Hypothalamus (tissue), 51 donors: ENCODE measurements at places on chromosomes 3 and 15.
A peak's percentile ranks its signal among the peaks of the same experiment; 100 is the strongest.

DNA sequence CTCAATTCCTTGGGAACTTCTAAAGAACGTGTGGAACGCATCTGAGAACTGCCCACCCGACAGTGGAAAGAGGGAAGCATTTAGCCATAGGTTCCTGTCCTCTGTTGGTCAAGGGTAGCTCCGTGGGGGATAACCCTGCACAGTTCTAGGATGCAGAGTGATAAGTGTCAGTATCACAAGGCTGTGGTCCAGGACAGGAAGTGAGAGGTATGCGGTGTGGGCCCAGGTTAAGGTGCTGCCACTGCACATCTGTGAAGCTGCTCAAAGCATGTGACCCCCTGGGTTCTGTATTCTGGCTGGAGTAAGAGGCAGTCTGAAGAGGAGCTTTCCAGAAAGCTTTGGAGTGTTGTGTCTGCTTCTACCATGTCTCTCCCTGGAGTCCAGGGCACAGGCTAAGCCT lies 51.7 kb upstream of the HES1 start:
- no peak for DNase-seq

- DNase-seq: no peak
Observed at GRCh38 chr3:49238274-49239127, 38.5 kb downstream of the C3orf62 start.

DNA sequence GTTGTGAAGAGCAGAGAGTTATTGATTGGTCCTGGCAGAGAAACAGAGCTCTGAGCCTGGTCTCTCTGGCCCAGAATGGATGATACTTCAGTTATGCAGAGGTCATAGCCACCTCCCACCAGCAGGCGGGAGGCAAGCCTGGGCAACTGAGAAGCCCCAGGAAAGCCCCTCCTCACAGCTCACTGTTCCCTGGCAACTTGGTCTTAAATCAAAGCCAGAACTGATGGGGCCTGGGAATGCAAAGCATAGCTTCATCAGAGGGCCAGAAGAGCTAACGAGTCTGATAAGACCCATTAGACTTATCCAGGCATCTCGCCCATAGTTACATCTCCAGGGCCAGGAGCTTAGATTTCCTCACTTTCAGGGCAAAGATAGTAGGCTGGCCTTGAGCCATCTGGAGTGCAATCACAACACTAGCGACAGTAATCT lies 5.5 kb upstream of the COLQ start:
- no peak for DNase-seq

DNA sequence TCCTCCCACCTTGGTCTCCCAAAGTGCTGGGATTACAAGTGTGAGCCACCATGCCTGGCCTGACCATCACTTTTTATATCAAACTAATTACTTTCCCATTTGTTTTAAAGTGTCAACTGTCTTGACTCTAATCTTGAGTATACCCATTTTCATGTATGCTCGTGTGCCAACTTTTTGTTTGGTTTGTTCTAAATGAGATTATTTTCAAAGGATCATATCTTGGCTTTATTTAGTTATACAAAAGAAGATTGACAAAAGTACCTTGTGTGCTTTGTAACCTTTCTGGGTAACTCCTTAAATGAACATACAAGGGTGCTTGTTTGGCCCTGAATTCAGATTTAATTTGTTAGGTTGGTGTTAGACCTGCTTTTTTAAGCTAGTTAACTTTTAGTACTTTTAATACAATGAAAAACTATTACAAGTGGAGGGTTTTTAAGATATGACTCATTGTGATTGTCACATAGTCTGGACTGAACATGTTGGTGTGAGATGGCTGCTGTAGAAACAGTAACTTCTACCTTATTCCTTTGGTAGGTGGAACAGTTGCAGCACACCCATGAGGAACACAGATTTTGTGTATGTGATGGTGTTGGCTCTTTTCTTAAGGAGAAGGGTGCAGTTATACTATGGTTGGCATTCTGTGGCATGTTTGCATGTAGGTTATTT lies 10.7 kb downstream of the KIF23 start:
- DNase-seq: no peak

- DNase-seq: no peak
Observed at GRCh38 chr15:98873441-98874218, 134.0 kb downstream of the PGPEP1L start.

DNA sequence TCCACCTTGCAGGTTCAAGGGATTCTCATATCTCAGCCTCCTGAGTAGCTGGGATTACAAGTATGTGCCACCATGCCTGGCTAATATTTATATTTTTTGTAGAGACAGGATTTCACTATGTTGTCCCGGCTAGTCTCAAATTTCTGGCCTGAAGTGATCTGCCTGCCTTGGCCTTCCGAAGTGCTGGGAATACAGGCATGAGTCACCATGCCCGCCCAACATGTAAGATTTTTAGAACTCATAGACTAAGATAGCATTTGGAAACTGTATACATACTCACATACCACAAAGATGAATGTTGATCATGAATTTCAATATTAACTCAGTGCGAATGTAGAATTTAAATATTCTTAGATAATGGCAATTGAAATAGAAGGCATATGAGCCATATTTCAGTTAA lies 718.9 kb downstream of the NLGN1 start:
- DNase-seq: no peak

GRCh38 chr3:131561511-131561910 lies 58.7 kb upstream of the MRPL3 start:
- DNase-seq: no peak

DNA sequence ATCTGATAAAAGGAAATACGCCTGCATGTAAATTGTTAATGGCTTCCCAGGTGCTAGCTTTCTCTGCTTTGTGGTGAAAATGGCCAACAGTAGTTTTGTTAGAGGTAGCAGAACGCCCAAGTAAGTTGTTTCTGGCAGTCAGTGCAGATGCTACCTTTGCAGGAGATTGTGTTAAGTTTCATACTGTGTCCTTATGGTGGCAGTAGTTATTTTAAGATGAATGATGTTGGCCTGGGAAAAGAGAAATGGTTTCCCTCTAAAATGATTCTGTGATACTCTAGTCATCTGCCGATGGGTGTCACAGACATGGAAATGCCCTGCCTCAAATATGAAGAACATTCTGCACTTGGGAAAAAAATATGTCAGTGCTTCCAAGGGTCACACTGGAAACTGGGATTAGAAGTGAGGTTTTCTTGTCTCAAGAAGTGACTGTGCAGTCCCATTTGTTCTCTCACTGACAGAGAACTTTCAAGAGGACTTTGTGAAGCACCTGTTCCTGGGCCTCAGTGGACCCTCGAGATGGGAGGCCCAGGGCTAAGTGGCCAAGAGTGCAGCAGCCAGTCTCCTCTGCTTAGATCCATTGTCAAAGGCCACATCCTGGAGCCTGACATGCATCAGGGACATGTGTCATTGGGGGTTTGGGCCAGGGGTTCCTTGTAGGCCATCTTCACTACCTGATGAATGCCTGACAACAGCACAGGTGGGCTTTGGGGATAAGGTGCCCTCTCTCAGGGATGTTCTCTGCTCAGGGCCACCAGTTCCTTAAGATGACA lies 393.3 kb downstream of the CACNA2D3 start:
- DNase-seq: no peak

DNA sequence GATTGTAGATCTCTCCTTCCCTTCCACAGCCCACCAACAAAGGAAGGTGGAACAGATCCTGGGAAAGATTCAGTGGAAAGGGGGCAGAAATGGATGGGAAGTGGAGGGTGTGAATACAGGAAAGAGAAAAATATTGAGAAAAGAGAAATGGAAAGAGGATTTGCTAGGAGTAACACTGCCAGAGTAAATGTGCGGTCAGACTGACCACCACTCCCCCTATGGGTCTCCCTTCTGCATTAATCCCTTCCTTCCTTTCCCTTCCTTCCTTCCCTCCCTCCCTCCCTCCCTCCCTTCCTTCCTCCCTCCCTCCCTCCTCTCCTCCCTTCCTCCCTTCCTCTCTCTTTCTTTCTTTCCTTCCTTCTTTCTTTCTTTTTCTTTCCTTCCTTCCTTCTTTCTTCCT lies 12.0 kb upstream of the COMMD2 start:
- DNase-seq: no peak

DNA sequence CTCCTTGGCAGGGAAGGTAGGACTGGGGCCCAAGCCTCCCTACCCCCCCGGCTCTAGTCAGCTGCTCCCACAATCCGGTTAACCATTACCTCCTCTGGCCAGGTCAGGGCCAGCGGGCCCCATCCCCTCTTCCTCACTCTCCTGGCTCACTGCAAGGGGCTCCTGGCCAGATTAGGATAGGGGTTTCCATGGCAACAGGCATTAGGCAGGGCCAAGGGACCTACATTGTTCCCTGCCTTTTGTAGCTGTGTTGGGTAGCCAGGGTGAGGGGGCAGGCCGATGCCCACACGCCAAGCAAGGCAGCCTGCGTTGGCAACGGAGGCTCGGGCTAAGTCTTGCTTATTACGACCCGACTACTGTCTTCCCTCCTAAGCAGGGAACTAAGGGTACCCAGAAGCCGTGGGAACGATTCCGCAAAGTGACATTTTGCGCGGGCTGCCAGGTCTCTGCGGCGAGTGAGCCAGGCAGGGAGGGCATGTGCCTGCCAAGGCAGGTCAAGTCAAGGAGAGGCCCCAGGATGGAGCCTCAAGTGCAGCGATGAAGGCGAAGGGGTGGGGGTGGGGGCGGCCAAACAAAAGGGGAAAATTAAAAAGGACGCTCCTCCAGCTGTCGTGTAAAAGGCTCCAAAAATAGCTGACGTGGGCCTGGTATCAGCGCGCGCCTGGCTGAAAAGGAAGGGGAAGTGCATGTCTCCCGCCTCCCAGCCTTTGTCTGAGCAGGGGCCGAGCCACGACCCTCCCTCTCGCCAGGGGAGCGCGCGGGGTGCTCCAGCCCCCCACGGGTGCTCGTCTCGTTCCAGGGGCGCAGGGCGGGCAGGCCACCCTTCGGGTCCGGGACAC lies 919 bp downstream of the IDH2 start:
- DNase-seq: peak; percentile 58

DNA sequence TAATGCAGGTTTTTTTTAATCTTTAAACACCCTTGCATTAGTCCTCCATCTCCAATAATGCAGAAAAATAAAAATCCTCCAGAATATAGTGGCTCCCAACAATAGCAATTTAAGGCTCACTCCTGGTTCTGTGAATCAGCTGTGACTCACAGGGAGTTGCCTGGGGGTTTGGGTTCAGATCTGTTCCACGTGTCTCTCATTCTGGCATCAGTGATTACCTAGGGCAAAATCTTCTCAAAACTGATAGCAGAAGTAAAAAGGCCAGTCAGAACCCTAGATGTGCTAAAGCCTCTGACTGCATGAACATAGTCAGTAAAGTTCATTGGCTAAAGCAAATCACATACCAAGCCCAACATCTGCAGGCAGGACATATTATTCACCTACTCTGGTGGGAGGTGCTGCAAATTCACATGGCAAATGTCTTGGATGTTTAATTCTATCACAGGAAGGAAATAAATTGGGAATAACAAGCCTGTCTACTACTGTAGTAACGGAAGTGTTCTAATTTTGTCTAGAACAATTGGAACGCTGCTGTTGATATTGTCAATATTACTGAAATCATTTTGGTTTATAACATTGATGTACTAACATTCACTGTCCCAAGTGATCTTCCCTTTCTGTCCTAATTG lies 364.1 kb upstream of the CNTN4 start:
- DNase-seq: no peak

DNA sequence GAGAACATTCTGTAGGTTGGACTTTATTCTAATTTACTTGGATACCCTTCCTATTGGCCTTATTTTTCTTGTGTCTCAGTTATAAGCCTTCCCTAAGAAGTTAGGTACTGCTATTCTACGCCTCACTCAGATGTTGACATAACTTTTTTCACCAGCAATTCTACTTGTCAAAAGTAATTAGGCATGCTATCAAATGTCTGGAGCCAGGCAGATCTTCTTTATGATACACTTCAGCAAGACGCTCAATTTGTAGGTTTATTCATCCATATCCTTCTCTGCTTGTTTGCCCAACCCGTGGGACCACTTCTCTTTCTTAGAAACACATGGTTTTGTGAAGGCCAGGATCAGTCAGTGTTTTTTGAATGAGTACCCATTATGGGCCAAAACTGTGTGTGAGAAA lies 36.2 kb upstream of the COL8A1 start:
- DNase-seq: no peak

DNA sequence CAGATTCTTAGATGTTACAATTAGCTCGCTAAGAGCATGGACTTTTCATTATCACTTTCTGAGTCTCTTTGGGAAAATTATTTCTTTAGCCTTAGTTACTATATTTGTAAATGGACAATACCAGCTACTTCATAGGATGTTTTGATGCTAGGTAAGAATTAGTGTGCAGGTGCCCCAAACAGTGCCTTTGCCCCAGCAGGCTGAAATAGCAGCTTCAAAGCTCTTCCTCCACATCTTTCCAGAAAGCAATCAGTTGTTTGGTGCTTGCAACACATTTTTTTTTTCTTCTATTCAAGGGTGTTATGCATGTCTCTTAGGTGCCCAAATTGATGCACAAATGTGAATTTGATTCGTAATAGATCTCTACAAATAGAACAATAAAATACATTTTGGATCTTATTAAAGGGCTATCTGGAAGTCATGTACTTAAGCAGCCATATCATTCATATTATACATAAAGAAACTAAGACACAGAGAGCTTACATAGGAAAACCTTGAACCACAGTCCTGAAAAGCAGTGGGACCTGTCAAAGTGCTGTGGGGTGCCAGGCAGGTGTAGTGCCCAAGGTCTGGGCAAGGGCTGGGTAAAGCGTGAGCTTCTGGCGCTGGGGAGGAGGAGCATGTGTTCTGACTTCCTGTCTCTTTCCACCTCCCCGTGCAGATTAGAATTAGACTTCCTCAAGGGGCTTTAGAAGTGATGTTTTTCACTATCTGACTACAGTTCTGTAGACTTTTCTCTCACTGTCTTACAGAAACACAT lies 62.9 kb downstream of the FNDC3B start:
- DNase-seq: no peak

DNA sequence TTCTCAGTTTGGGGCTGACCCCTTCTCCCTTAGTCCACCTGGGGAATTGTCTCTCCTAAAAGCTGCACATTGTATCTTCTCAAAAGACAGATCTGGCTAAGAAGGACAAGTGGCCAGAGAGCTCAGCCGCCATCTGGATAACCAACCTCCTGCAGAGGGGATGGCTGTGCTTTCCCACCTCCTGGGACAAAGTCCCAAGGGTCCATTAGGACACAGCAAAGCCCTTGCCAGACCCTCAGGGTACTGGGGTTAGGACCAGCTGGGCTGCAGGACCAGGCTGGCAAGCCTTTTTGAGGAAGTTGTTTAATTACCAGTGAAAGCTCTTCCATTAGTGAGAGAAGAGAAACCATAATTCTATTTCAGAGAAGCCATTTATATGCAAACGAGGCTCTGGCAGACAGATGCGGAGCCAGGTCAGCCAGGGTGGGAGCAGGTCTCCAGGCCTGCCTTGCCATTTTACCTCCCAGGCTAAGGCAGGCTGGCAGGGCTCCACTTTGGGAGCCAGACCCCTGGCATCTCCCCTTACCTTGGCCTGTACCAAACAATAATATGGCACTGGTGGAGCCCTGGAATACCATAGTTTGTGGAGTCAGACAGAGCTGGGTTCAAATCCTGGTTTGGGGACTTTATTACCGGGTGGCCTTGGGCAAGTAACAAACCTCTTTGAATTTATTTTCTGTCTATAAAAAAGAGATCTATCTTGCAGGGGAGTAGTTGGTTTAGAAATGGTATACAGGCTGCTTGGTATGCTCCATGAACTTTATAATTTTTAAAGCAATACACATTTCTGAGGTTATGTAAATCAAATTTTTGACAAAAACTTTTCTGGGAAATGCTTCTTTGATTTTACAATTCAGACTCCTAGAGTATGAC lies 17.9 kb downstream of the SHF start:
- DNase-seq: no peak
